Mesothelial cell of epicardium (in vitro differentiated cells): ENCODE measurements at places on chromosomes 2 and 18. TPM values are rescaled to one million over a fixed set of nuclear protein-coding genes. Genes with fewer than 3 reads are reported as not detected.

DNA sequence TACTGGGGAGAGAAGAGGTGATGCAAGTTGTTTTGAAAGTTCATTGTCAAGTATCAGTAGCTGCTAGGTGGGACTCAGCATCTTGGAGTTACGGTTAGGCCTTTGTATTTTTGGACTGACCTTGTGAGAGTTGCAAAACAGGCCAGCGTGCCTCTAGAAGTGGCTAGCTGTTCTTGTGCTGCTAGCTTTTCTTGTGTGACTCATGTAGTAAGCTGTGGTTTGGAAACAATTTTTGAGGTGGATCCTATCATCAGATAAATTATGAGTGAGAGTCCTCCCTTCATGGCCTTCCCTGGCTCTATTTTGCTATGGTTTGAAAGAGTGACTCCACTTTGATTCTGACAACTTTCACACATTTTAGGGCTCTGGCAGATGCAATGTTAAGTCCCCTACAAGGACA, 409.2 kb upstream of the HS6ST1 start:
- DNase-seq, result no peak

DNA sequence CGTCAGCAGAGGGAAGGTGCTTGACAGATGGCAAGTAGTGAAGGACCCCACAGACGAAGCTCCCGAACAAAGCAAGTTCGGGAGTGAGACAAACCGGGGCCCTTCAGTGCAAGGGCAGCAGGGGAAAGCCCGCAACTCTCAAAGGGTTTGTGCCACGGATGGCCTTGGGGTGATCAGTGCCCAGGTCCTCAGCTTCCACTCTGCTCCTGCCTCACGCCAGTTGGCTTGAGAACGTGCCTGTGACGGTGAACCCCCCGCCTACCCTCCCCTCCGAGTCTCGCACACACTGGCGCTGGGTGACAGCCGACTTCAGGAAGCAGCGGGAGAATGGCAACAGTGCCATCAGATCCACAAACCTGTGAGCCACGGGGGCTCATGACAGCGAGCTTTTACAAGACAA, 56.8 kb upstream of the SALL3 start:
- no peak for DNase-seq

- no peak for DNase-seq
These were observed 1052.8 kb upstream of the NRXN1 start for GRCh38 chr2:52084759-52085158.

Gene FOXD4L1
- 0.16 to 0.50 TPM (median 0.49 TPM) in 3 replicates for total RNA-seq

Gene TMEM200C
- 9.5 to 11.7 TPM (median 11.2 TPM) in 3 replicates for total RNA-seq
